ENCODE measurements at places on chromosomes 3 and 15.

DNA sequence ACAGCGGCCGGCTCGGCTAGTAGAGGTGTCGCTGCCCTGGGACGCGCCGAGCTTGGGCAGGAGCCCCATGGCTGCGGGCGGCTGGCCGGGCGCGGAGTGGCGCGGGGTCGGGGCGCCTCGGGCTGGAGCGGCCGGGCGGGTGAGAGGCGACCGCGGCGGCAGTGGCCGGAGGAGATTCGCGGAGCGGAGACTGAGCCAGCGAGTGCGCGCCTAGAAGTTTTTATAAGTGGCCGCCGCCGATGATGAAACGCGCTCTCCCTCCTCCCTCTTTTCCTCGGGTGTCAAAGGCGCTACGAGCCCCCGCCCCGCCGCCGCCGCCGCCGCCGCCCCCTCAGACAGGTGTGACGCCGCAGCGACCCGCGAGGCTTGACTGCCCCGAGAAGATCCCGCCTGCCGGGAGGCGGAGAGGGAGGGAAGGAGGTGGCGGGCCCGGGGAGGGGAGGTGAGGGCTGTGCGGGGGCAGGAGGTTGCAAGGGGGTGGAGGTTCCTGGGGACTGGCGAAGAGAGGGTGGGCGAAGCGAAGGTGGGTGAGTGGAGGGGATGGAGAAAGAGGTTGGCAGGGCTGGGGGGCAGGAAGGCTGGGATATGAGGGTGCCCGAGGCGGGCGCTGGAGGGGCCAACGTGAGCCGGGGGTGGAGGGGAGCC lies at the start of gene SLCO2A1:
SLCO2A1 (minus strand) TSS at position 192 of the 645 bp plus-strand sequence; CDS start at position 69, 123 bp downstream.
- DNase-seq: no peak

GRCh38 chr3:61073566-61074165 lies 177.6 kb downstream of the FHIT start:
- no peak for DNase-seq

DNA sequence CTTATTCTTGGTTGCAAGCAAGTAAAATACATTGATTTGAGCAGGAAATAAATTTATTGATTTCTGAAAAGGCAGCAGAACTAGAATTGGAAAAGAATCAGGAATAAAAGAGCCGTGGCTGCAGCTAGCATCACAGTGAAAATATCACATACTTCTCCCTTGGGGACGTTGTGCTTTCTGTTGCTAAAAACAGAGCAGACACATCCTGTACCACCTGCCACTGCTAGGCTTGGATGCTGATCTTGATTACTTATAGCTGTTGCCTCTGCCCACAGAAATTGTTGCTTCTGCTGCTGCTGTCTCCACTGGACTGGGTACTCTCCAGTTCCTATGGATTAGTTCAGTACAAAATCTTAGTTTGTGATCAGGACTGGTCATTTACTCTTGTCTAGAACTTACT lies 283.8 kb downstream of the C3orf38 start:
- DNase-seq: no peak

GRCh38 chr3:5389057-5389456 lies 201.6 kb downstream of the EDEM1 start:
- DNase-seq: no peak

DNA sequence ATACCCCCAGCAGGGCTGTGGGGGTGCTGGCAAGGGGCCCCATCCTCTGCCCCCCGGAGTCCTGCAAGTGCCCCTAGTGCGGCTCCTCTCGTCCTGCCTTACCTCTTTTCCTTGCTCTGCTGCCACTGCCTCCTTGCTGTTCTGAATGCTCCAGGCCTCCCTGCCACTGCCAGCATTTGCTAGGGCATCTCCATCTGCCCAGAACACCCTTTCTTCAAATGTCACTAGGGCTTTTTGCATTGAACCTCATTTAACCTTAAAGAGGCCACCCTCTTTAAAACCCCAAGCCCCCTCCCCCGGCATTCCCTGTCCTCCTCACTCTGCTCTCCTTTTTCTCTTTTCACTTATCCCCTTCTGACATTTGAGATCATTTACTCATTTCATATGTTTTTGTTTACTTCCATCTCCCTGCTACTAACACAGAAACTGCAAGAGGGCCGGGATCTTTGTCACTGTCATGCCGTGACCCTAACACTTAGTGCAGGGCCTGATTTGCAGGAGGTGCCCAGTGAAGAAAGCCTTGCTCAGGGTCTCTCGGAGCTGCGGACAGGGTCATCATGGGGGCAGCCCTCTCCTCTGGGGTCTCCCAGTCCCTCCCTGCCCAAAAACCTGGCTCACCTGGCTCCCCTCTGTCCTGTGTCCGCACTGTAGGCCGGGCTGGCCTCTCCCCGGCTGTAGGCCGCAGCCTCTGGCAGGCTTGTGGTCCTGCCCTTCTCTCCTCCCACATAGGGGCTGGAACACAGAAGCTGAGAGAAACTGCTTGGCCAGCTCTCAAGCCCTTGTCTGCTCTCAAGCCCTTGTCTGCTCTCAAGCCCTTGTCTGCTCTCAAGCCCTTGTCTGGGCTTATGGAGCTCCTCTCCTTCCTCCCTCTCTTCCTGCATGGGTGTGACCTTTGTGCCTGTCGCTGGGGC lies at the start of gene ACOX2:
ACOX2 (minus strand) TSS at position 690 of the 911 bp plus-strand sequence. CDS start 2,084 bp downstream, outside the sequence.
- no peak for DNase-seq

- no peak for DNase-seq
Observed at GRCh38 chr3:94794563-94794962, 731.7 kb downstream of the NSUN3 start.

GRCh38 chr3:113754494-113755159 lies 7.8 kb downstream of the ATP6V1A start:
- no peak for DNase-seq

DNA sequence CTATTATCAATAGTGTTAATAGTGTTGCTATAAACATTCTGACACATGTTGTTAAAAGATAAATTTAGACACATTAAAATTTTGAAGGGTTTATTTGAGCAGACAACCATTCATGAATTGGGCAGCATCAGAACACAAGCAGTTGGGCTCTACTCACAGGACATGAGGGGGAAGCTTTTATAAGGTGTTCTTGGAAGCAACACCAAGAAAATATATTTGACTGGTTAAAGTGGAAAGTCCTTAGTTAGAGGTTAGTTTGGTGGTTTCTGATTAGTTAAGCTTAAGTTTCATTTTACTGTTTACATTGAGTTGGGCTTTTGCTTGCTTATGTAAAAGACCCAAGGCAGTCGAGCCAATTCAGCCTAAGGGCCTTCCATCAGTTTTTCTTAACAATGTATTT lies 220.7 kb downstream of the CD47 start:
- DNase-seq: no peak

GRCh38 chr15:36626141-36626800 lies 46.8 kb downstream of the CDIN1 start:
- no peak for DNase-seq

GRCh38 chr3:188539631-188540194 lies 385.8 kb downstream of the LPP start:
- DNase-seq: no peak

- no peak for DNase-seq
Observed at GRCh38 chr15:85555875-85556617, 175.6 kb downstream of the AKAP13 start.

DNA sequence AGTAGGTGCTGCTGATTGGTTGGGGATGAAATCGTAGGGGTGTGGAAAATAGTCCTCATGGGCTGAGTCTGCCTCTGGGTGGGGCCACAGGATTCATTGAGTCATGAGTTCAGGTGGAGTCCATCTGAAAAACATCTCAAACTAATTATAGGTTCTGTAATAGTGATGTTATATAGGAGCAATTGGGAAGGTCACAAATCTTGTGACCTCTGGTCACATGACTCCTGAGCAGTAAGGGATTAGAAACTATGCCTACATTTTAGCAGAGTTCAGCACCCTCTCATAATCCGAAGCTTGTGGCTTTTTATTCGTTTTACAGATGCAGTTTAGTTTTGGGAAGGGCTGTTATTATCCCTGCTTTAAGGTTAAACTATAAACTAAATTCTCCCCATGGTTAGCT lies 22.9 kb upstream of the NEDD4 start:
- no peak for DNase-seq

DNA sequence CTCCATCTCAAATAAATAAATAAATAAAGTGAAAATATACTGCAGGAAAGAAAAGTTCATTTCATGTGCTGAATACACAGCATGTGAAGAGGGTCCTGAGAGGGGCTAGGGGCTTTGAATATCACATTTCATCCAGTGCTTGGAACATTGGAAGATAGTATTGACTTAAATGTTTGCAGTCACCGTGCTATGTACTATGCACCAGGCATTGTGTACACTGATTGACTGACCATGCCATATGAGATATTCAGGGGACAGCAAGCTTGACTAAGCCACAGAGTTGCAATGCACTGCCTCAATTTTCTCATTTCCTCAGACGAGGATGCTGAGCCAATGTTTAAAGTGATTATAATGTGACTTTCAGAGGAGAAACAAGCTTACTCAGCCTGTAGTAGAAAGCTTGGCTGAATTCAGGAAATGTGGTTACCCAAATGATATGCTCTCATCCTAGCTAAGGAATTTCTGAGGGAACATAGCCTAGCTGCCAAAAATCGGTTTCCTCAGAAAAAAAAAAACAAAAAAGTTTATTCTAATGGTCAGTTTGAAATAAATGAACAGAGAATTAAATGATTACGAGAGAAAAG lies 557.9 kb downstream of the FGF12 start:
- DNase-seq: no peak

GRCh38 chr3:52243791-52244628 lies 1.5 kb upstream of the PPM1M start:
- no peak for DNase-seq

DNA sequence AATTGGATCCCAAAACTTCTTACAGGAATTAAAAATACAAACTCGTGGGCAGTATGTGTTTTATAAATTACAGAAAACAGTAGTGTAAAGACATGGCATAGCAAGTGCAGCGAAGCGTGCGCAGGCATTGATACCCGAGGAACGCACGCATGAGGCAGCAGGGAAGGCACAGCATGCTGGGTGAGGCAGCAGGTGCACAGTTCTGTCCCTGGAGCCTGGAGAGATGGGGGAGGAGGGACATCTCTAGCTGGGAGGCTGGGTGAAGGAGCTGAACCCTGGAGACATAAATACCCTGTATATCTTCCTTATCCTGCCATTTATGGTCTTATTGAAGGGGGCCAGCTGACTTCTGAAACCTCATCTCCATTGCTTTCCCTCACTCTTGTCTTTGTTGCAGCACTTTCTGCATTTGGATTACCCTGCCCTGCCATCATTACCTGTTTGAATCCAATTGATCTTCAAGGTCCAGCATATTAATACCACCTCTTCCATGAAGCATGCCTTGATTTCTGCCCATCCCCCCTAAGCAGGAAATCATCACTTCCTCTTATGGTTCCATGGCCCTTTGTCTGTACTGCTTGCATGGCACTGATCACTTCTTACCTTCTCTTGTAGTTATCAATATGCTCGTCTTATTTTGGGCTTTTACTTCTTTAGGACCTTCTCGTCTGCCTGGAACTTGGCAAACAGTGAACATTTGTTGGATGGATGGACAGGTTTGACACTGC lies 20.5 kb downstream of the LPP start:
- no peak for DNase-seq

- DNase-seq: no peak
Observed at GRCh38 chr15:95584088-95584487, 746.4 kb upstream of the NR2F2 start.

- DNase-seq: no peak
Observed at GRCh38 chr15:33438396-33438795, 127.6 kb downstream of the RYR3 start.

DNA sequence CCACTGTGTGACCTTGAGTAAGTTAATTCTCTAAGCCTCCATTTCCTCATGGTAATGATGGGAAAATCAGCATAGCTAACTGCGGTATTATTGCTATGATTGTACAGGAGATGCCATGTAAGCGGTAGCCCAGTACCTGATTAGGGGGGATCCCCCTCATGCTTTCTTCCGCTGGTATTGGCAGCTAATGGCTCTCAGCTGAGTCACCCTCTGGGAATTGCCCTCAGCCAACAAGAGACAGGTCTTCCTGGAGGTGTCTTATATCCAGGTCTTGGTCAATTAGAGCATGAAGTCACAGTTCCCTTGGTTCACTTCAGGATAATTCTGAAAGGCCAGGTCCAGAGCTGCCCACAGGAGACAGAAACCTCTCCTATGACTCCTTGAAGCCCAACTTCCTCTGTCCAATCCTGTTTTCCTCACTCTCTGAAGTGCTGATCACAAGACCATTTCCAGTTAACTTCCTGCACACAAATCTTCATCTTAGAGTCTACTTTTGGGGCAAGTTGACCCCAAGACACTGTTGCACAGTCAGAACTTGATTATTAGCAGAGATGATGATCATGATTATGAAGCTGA lies 724.7 kb upstream of the ZNF385D start:
- no peak for DNase-seq

DNA sequence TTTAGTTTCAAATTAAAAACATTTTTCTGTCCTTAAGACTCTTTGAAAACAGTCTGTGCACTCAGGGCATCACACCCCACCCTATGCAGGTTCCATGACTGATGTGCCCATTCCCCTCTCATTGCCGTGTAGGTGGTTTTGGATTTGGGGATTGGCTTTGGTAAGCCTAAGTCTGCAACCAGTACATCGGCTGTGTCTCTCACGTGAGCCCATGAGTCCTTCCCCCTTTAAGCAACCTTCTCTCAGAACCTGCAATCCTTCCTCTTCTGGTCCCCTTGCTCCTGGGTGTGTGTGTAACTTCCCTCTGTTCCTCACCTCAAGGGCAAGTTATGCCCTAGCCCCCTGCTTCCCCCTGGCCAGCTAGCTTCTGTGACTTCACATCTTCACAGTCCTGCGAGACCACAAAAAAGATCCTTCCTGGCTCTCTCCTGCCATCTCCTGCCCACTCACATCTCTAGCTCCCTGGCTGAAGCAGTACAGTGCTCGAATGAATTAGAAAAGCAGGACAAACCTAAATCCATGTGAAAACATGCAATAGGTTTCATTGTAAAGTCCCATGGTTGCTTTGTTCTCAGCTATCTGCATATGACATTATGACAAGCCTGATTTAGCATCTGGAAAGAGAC lies 126.7 kb downstream of the UACA start:
- no peak for DNase-seq

DNA sequence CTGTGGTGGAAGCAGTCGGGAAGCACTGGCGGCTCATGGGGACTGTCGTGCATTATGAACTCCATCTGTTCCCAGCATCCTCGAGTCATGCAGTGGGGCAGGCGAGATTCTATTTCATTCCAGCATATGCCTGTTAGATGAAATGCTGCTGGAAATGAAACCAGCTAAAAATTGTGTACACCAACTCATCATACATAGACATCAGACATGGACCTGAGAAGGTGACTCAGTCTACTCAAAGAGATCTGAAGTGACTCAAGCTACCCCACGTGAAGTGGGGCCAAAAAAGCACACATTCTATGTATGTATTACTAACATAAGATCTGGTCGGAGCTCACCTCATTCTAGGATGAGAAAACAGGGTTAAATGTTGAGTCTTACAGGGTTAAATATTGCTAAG lies 47.5 kb upstream of the FAM98B start:
- no peak for DNase-seq

Data from T follicular helper cell (primary cell).